Caki2 (cell line): ENCODE measurements at places on chromosomes 3 and 15. TPM values are rescaled to one million over a fixed set of nuclear protein-coding genes. Genes with fewer than 3 reads are reported as not detected.

Gene RETNLB
- not detected in 2 replicates for total RNA-seq

Gene C2CD4A
- 5.5 and 5.7 TPM in 2 replicates for total RNA-seq

Gene CMC1
- 4.2 and 18.0 TPM in 2 replicates for total RNA-seq

Gene CCDC33
- 0.84 and 2.6 TPM in 2 replicates for total RNA-seq

Gene EPHB3
- total RNA-seq, result 0.20 TPM in 1 of 2 replicates, not detected in the other

Gene SERPINI2
- total RNA-seq, result 1.8 TPM in 1 of 2 replicates, not detected in the other

Gene COMMD2
- total RNA-seq, result 36.9 and 48.0 TPM in 2 replicates

Gene EXD1
- not detected in 2 replicates for total RNA-seq

Gene GOLGA8M
- total RNA-seq, result 0.74 TPM in 1 of 2 replicates, not detected in the other

Gene ATP13A5
- not detected in 2 replicates for total RNA-seq

Gene BCL2A1
- 3.7 TPM in 1 of 2 replicates, not detected in the other for total RNA-seq

Gene MORC1
- total RNA-seq, result not detected in 2 replicates

Gene MUC4
- total RNA-seq, result 0.06 and 0.20 TPM in 2 replicates

Gene TMOD3
- total RNA-seq, result 31.1 and 44.3 TPM in 2 replicates

Gene EFCC1
- total RNA-seq, result not detected in 2 replicates

Gene TTC23
- total RNA-seq, result 18.1 and 34.1 TPM in 2 replicates

Gene MYL3
- total RNA-seq, result not detected in 2 replicates

Gene CNTN6
- 0.12 and 0.34 TPM in 2 replicates for total RNA-seq

Gene NTRK3
- not detected in 2 replicates for total RNA-seq

Gene LYSMD2
- 13.1 and 13.6 TPM in 2 replicates for total RNA-seq

Gene CASR
- not detected in 2 replicates for total RNA-seq

Gene LRRK1
- 9.2 and 9.8 TPM in 2 replicates for total RNA-seq

Gene THRB
- 2.8 and 13.5 TPM in 2 replicates for total RNA-seq

Gene ADAMTSL3
- total RNA-seq, result 0.43 and 4.5 TPM in 2 replicates

Gene GLDN
- total RNA-seq, result not detected in 2 replicates

Gene STRC
- total RNA-seq, result not detected in 2 replicates

Gene ISLR2
- 0.23 and 1.4 TPM in 2 replicates for total RNA-seq

Gene CD200
- not detected in 2 replicates for total RNA-seq

Gene EOMES
- total RNA-seq, result not detected in 2 replicates

Gene INAFM2
- total RNA-seq, result 2.6 and 4.6 TPM in 2 replicates

Gene SPESP1
- total RNA-seq, result not detected in 2 replicates

Gene MED12L
- 0.24 TPM in 1 of 2 replicates, not detected in the other for total RNA-seq

Gene STARD9
- 0.29 and 0.41 TPM in 2 replicates for total RNA-seq

Gene ZWILCH
- total RNA-seq, result 20.0 and 42.1 TPM in 2 replicates

Gene UROC1
- not detected in 2 replicates for total RNA-seq

Gene BTBD1
- total RNA-seq, result 46.5 and 56.8 TPM in 2 replicates

Gene ELL3
- 8.1 and 11.6 TPM in 2 replicates for total RNA-seq

Gene RARRES1
- not detected in 2 replicates for total RNA-seq

Gene MAP2K1
- 10.0 and 21.2 TPM in 2 replicates for total RNA-seq

Gene ZBTB11
- total RNA-seq, result 9.4 and 9.8 TPM in 2 replicates

Gene NPAP1
- total RNA-seq, result not detected in 2 replicates

Gene TRAT1
- not detected in 2 replicates for total RNA-seq

Gene PLXNB1
- total RNA-seq, result 17.8 and 24.8 TPM in 2 replicates

Gene LRTM1
- not detected in 2 replicates for total RNA-seq

Gene GOLGA8S
- total RNA-seq, result 0.32 TPM in 1 of 2 replicates, not detected in the other

Gene CTXND1
- total RNA-seq, result not detected in 2 replicates

Gene AADACL2
- total RNA-seq, result not detected in 2 replicates

Gene IGSF11
- 0.71 and 0.87 TPM in 2 replicates for total RNA-seq

Gene GNAT1
- total RNA-seq, result not detected in 2 replicates

Gene SMCO1
- total RNA-seq, result not detected in 2 replicates

Gene SLC51B
- total RNA-seq, result not detected in 2 replicates

Gene IL17RE
- total RNA-seq, result not detected in 2 replicates

Gene KCNMB3
- 2.3 and 5.1 TPM in 2 replicates for total RNA-seq

Gene SV2B
- not detected in 2 replicates for total RNA-seq
